ENCODE measurements at places on chromosomes 2 and 18.

GRCh38 chr2:201383136-201383535 lies 26.0 kb upstream of the FLACC1 start:
- no peak for DNase-seq

DNA sequence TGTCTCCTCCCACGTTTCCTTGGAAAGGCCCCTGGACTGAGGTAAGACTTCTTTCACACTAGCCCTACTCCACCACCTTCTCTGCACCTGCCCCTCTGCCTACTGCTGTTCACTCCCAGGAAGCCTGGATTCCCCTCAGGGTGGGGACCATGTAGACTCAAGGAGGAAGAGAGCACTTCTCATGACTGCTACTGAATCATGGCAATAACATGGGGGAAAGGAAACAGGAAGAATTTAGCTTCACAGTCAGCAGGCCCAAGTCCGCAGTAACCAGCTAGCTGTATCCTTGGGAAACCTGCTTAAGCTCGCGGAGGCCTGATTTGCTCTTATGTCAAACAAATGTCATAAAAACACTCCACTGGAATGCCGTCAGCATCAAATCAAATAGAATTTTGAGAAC lies 126.2 kb upstream of the CAPN13 start:
- no peak for DNase-seq

DNA sequence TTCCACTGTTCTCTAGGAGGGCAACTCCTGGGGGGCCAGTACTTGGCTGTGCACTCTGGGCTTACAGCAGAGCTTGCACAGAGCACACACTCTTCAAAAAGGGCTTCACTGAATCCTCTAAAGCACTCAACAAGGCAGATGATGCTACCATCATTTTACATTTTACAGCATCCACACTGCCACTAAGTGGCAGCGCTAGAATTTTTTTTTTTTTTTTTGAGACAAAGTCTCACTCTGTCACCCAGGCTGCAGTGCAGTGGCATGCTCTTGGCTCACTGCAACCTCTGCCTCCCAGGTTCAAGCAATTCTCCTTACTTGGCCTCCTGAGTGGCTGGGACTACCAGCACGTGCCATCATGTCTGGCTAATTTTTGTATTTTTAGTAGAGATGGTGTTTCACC lies 8.6 kb downstream of the AMMECR1L start:
- no peak for DNase-seq

- DNase-seq: no peak
These were observed 326.4 kb downstream of the EIPR1 start for GRCh38 chr2:3051266-3051665.

GRCh38 chr18:61856678-61857077 lies 36.1 kb downstream of the RNF152 start:
- no peak for DNase-seq

DNA sequence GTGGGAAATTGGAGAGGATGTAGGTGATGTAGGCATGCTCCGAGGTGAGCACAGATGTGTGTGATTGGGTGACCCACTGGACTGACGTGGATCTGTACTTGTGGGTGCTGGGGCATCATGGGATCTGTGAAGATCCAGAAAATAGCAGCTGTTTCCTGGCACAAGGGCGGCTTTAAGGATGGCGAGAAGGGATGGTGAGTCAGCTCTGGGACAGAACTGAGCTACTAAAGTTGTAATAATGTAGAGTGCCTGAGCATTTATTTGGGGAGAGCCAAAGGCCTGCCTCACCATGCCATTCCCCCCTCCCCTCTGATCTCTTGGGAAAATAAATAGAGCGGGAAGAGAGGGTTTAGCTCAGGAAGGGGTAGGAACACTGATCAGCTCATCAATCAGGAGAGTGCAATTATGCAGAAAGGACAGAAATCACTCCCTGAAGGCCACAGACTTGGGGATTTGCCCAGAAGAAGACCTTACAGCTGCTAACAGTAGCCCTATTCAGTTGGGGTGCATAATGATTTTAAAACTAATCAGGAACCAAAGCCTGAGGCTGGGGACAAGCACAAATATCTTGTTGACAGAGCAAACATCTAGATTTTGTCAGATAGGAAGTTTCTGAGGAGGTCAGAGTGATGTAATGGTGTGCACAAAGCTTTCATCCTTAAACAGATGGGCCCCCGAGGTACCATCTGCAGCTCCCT lies 30.3 kb downstream of the TANC1 start:
- DNase-seq: no peak

GRCh38 chr2:47640356-47640755 lies 142.6 kb upstream of the MSH6 start:
- DNase-seq: no peak

- no peak for DNase-seq
These were observed 27.7 kb downstream of the NFATC1 start for GRCh38 chr18:79423211-79424007.

DNA sequence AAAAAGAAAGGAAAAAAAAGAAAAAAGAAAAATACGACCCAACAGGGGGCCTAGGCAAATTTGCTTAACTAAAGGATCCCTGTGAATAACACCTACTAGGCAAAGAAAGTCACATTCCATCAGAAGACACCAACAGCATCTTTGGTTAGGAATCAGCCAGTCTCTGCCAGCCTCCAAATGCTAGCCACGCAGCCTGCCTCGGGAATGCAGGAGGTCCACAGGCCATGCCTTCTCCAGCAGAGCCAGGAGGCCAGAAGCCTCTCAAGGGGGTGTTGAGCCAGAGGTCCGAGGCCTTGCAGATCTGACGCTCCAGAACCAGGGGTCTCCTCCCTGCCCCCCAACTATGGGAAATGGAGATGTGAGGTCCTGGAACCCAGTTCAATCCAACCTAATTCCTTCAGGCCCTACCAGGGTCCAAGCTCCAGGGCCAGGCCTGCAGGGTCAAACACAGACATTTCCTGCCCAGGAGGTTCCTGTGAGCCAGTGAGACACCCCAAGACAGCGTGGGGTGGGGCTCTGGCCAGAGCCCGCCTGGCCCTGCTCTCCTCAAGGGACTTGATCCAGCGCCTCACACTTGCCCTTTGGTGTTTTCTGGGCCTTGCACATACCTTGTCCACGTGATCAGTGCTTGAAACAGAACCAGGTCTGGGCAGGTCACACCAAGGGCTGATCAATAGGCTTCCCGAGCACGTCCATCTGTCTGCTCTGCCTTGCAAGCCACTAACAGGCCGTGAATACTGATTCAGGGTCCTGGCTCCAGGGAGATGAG lies 289.6 kb upstream of the ID2 start:
- no peak for DNase-seq

GRCh38 chr18:29753379-29753778 lies 1289.2 kb downstream of the DSC3 start:
- DNase-seq: no peak

- DNase-seq: no peak
These were observed 84.8 kb upstream of the ITGA6 start for GRCh38 chr2:172342611-172343010.

- DNase-seq: no peak
These were observed 28.3 kb upstream of the CCL20 start for GRCh38 chr2:227785293-227785692.

DNA sequence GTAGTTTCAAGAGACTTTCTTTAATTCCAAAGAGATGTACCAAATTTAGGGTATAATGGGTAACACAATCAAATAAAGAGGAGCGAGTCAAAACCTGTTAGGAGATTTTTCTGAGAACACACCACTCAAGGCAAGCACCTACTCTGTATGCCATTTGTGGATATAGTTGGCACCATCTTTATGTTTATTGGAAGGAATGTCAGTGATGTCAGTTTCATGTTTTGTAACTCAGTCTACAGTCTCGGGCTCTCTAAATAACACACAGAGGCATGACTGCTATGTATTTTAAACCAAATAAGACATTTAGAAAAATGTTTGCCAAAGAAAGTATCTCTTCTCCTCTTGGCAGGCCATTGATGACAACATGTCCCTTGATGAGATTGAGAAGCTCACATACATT lies 59.7 kb downstream of the CPS1 start:
- no peak for DNase-seq

DNA sequence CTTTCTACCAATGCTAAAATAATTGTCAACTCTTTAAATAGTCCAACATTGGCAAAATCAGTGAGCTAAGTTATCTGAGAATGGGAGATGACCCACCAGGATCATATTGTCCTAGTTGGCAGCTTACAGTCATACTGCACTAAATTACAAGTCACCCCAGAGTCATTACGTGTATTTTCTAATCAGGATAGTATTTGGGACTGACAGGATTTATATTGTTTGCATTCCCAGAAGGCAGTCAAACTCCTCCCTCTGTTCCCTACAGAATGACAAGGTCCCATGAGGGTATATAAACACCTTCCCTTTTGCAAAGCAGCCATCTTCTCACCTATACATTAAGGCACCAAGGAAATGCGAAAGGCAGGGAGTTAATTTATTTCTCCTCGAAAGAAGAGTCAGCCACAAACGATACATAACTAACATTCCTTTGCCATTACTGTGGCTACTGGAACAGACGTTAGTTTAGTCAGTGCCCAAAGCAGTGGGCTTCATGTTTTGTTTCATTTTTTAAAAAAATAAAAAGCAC lies 125.3 kb downstream of the ANTXR1 start:
- DNase-seq: no peak

DNA sequence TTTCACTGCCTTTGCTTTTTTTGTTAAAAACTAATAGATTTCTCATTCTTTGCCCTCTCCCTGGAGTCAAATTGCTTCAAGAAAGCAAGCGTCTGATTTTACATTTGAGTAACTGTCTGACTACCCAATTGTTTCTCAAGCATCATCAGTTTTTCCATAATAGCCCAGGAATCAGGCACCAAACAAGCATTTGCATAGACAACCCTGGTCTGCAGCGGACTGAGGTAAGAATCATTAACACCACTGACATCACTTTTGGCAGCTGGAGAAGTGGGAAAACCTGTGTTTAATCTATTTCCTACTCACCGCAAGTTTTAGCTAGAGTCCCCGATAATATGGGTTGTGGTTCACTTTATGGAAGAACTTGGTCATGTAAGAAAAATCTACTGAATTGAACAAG lies 55.7 kb downstream of the IRS1 start:
- no peak for DNase-seq

- no peak for DNase-seq
These were observed 106.0 kb upstream of the TAF1B start for GRCh38 chr2:9737053-9737875.

GRCh38 chr18:46939337-46939963 lies 22.0 kb downstream of the KATNAL2 start:
- DNase-seq: no peak

- DNase-seq: no peak
These were observed 2.1 kb downstream of the SERTAD2 start for GRCh38 chr2:64651590-64651989.

DNA sequence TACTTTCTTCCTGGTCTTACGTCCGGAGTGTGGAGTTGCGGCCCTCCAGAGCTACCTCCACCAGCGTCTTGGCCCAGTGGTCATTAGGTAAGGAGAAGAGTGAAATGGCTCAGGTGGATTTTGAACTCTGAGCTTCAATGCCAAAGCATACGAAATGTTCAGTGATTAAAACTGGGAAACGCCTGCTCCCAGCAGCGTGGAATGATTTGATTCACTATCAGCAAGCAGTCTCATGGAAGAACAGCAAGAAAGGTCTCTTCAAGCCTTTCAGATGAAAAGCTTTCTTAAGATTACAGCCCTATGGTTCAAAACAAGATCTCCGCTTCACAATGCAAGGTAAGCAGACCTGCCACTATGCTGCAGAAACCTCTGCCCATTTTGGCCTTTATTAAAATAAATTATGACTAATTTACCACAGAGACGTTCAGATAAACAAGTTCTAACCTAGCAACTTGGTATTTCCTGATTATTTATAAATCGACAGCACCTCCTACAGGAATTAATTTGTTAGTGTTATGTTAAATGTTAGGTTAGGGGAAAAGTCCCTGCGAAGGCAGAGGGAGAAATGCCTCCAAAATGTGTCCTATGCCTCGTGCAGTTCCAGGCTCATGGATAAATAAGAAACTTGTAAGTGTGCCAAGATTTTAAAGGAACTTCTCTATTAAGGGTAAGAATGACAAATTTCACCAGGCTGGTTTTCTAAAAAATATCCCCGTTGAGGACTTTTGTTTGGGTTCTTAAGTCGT lies 10.1 kb downstream of the SP9 start:
- DNase-seq: no peak

- no peak for DNase-seq
These were observed 545 bp upstream of the CDCA7 start for GRCh38 chr2:173354073-173354581.

DNA sequence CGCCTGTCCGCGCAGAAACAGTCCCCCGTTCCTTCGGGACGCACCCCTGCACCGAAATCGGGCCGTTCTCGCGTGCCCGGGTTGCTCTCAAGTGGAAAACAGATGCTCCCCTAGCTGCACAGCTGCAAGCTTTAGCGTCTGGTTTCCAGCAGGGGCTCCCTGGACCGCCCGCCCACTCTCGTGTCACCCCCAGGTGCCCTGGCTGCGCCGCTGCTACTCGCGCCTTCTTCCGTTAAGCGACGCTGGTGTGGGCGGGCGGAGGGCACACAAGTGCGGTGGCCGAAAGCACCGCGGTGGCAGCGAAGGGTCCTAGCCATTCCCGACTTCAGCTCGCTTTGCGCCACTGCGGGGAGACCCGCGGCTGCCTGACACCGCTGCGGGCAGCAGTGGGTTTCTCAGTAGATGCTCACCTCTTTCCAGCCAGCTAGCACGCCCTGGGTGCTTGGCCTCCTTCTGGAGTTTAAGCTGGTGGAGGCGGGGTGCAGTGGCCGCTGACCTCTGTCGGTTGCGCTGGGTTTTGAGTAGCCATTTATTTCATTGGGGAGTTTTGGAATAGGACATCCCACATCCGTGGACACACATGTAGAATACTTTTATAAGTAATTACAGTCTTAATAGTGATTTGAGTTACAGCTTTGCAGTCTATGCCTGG lies 806 bp downstream of the ZNF407 start:
- no peak for DNase-seq

DNA sequence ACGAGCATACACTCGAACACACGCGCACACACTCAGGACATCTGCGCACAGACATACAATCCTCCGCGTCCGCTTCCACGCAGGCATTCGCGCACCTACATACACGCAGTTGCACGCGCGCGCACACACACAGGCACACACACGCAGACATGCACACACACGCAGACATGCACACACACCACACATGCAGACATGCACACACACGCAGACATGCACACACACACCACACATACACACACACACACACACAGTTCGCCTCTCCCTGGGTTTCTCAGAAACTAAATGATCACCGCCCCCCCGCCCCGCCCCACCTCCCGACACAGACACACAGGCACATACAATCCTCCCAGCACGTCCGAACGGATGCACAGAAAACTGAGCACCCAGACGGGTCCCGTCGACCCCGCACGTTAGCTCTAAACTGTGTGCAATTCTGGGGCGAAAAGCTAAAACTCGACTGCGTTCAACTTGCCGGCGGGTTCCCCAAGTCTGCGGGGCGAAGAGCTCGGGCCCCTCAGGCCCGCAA lies 1.0 kb downstream of the EPHA4 start:
- no peak for DNase-seq

Measured in esophagus squamous epithelium (tissue), 5 donors.